ENCODE measurements at places on chromosomes 13 and 19.

GRCh38 chr19:31676271-31677004 lies 327.2 kb upstream of the TSHZ3 start:
- no peak for DNase-seq

- no peak for DNase-seq
These were observed 83.8 kb upstream of the WASF3 start for GRCh38 chr13:26473571-26474230.

DNA sequence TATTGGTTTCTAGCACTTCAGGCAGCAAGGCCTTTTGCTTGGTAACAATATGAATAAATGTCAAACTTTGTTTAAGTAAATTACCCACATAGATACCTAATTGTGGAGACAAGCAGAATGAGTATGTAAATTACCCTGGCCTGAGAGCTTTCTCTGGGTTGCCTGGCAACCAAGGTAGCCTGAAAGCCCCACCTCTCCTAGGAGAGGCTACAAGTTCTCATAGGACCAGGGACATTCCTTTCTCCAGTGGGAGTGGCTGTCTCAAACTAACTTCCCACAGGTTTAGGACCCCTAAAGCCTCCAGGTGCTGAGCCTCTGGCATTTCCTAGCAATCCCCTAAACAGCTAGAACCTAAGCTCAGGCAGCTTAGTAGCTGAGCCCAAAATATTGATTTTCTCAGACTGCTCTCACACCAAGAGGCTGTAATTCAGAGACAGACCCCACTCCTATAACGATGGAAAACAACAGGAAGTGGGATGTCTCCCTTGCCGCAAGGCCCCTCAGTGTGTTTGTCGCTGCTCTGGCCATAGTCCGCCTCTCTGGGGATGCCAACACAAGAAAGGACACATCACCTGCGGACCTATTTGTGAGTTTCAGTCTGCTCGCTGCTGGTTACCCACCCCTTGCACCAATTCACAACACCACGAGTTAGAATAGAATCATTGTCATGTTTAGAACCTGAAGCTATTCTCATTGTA lies 207.3 kb downstream of the DLEU7 start:
- peak; percentile 95 for DNase-seq

DNA sequence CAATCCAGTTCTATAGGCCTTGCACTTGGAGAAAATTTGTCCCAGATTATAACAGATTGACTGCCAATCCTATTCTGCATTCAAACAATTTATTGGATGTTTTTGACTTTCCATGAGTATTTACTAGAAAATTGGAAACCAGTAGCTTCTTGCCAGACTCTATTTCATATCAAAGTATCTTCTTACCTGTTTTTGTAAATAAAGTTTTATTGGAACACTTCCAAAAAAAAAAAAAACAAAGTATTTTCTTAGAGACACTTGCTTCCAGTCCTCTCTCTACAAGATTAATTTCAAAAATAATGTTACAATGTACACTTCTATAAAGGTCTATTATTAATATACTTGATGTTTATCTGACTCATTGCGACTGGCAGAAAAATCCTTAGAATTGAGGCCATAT lies 209.2 kb upstream of the PCDH9 start:
- no peak for DNase-seq

- no peak for DNase-seq
These were observed 435.8 kb downstream of the HS6ST3 start for GRCh38 chr13:96525715-96526114.

Measured in NCI-H526 treated with DMSO at 0.1 percent for 48 hours (cell line).